ENCODE measurements at places on chromosomes 13 and 19.

- no peak for DNase-seq
These were observed 497.1 kb downstream of the DCT start for GRCh38 chr13:93982179-93982918.

DNA sequence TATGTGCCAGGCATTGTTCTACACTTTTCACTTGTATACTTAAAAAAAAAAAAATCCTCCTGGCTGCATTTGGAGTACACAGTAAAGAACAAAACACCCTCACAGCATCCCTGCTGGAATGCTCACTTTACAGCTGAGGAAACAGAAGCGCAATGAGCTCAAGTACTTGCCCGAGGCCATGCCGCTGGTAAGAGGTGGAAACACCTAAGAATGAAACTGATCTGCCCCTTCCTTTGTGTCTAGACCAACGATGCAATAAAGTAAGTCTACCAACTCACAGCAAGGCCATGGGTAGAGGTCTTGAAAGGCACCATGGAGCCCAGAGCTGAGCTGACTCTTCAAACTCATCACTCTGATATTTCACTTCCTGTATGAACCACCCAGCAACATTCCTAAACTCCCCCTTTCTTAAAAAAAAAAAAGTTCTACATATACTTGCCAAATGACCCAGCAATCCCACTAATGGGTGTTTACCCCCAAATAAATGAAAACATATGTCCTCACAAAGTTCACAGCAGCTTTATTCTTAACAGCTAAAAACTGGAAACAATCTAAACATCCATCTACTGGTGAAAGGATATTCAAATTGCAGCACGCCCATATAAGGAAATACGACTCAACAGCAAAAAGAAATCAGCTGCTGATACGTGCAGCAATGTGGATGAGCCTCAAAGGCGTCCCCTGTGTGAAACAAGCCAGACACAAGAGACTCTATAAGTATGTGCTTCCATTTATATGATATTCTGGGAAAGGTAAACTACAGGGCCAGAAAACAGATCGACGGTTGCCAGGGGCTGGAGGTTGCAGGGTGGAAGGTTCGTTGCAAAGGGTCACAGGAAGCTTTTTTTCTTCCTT is 236.6 kb upstream of the MAB21L1 start:
- no peak for DNase-seq

DNA sequence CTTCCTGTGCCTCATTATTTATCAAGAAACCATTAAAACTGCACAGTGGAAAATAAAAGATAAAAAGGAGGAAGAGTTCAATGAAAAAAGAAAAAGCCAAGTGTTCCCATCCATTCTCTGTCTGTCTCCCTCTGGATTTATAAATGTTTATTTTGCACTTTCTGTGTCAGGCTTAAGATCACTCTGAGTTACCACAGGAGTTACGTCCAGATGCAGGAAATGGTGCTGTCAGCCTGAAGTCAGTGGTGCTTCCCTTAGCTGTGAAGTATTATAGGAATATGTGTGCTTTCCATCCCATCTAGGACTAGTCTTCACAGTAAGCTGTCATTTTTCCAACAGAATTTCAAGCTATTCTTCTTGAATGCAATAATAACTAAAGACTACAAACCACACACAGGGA is 420.2 kb downstream of the KCTD12 start:
- no peak for DNase-seq

GRCh38 chr13:30353471-30354215 is 46.3 kb upstream of the KATNAL1 start:
- DNase-seq = no peak

DNA sequence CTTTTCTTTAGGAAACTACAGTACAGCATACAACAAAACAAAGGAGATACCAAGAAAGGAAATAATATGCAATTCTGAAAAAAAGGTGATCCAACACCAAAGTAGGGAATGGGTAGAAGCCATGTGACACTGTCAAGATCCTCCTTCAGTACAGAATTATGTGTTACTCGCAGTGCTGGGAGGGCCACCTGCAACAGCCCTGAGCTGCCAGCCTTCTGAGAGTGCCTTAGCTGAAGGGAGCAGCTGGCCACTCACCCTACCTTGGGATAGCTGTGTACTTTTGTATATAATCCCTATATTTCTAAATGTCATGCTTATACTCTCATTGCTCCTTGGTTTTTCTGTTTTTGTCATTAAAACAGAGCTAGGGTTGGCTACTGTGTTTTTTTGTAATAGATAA is 1518.2 kb upstream of the PCDH20 start:
- no peak for DNase-seq

- no peak for DNase-seq
These were observed 12.5 kb downstream of the ZNF611 start for GRCh38 chr19:52722062-52723003.

All from NCI-H446 treated with DMSO at 0.1 percent for 48 hours (cell line).